Stomach (tissue), 19 donors: ENCODE measurements at places on chromosomes 1 and 21. TPM values are rescaled to one million over a fixed set of nuclear protein-coding genes. Genes with fewer than 3 reads are reported as not detected.

The KIRREL1 gene
- total RNA-seq: 4.1 TPM

- DNase-seq: no peak
These were observed 13.2 kb downstream of the C21orf91 start for GRCh38 chr21:17805966-17806365.

GRCh38 chr1:162040001-162040400 is 16.3 kb upstream of the OLFML2B start:
- no peak for DNase-seq

DNA sequence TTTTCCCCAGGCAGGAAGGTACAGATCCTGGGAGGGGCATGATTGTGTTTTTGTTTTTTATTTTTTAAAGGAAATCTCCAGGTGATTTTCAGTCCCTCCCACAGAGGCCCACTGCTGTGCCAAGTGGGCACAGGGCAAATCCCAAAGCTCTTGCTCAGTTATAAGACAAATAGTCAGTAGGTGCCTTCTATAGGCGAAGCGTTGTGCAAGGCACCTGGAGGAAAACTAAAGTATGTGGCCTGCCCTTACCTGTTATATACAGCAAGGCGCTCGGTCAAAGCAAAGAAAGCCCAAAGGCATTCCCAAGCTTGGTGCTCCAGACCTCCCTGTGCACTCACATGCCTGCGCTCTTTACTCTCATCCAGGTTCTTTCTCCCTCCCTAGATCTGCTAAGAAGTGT is 81.0 kb downstream of the KCNJ15 start:
- DNase-seq: no peak

- no peak for DNase-seq
These were observed 54.6 kb upstream of the IPO9 start for GRCh38 chr1:201774224-201774982.

The RRP1B gene
- 14.2 TPM for total RNA-seq

DNA sequence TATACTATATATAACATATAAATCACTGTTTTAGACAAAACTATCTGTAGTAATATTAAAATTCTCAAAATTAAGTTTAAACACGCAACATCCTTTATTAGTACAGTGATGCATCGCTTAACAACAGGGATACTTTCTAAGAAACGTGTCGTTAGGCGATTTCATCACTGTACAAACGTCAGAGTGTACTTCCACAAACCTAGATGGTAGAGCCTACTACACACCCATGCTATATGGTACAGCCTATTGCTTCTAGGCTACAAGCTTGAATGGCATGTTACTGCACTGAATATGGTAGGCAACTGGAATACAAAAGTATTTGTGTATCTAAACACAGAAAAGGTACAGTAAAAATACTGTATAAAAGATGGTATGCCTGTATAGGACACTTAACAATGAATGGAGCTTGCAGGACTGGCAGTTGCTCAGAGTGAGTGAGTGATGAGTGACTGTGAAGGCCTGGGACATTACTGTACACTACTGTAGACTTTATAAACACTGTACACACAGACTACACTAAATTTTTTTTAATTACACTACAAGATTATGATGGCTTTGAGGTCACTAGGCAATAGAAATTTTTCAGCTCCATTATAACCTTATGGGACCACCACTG is 10.5 kb downstream of the FOXJ3 start:
- DNase-seq: no peak

DNA sequence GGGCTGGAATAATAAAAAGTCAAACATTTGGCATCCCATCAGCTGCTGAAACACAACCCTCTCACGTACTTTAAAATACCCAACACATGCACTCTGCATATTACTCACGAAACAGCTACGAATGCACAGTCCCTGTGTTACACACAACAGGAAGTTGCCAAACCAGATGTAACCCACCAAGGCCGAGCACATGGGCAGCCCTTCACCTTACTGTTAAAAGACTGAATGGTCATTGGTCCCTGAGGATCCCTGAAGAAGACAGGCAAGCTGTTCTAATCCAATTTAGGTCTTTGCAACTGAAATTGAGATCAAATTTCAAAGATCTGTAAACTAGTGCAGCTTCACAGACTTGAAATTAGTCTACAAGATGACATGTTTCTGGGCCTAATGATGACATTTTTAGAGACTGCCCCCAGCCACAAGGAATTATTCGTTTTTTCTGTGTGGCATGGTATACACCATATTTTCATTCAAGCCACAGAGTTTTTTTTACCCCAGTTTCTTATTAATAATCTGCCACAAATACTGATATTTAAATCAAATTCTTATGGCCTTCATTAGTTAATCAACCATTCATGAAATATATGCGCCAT is 25.6 kb upstream of the IER5 start:
- DNase-seq: no peak

GRCh38 chr1:212915245-212916091 is 34.9 kb upstream of the VASH2 start:
- no peak for DNase-seq

DNA sequence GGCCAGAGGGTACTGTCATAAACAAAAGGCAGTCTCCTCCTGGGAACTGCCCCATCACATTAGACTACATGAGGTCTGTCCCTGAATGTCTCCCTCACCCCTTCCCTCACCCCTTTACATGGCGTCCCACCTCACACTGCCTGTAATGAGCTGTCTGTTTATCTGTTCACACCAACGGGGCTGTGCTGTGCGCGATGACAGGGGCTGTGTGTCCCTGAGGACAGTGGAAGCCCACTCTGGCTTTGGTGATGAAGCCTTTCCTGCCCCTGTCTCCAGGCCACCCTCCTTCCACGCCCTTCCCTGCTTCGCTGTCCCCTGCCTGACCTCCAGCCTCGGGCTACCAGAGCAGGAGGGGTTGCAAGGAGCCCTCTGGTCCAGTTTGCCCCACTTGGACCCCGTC is 22.7 kb downstream of the RHBG start:
- DNase-seq: no peak

GRCh38 chr1:29258976-29259801 is 22.9 kb downstream of the PTPRU start:
- DNase-seq: peak; percentile 36

GRCh38 chr1:80915491-80915890 is 885.2 kb upstream of the ADGRL2 start:
- no peak for DNase-seq

The CFHR3 gene
- total RNA-seq: not detected

The EIF3I gene
- total RNA-seq: 45.1 TPM
